H54 (cell line): ENCODE measurements at places on chromosomes 16 and 17.
A peak's percentile ranks its signal among the peaks of the same experiment; 100 is the strongest.

DNA sequence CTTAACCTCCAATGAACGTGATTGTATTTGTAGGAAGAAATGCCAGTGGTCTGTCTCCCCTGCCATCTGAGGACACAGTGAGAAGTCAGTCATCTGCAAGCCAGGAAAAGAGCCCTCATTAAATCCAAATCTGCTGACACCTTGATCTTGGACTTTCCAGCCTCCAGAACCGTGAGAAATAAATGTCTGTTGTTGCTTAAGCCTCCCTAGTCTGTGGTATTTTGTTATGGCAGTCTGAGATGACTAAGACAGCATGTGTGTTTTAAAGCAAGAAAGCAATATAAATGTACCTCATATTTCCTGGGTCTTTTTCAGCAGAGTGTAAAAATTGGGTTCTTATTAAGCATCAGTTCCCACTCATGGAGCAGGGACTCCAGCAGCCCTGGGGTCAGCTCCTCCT lies 177.9 kb upstream of the NLRP1 start:
- DNase-seq: no peak

- no peak for DNase-seq
These were observed 51.3 kb upstream of the TAC4 start for GRCh38 chr17:49899191-49899485.

DNA sequence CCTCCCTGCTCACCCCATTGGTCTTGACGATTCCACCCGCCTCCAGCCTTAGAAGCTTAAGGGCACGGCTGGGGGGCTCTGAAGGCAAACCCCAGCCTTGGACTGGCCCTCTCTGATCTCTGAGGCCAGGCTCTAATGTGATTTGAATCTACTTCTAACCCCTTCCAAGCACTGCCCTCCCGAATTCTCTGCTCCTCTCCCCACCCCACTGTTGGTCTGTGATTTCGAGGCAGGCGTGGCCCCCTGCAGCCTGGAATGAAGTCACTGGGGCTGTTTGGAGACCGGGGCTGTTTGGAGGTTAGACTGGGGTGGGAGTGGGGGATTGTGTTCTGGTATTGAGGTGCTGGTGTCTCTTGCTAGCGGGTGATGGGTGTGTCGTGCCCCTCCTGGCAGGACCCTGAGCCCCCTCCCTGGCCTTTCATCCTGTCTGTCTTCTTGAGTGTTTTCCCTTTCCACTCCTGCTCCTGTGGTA lies 2.2 kb downstream of the GRB7 start:
- DNase-seq: no peak

GRCh38 chr17:75784473-75785015 lies at the start of gene UNK:
Gene UNK (plus strand): TSS chr17:75784806. CDS start chr17:75784881, 75 bp downstream.
- DNase-seq: peak; percentile 91

DNA sequence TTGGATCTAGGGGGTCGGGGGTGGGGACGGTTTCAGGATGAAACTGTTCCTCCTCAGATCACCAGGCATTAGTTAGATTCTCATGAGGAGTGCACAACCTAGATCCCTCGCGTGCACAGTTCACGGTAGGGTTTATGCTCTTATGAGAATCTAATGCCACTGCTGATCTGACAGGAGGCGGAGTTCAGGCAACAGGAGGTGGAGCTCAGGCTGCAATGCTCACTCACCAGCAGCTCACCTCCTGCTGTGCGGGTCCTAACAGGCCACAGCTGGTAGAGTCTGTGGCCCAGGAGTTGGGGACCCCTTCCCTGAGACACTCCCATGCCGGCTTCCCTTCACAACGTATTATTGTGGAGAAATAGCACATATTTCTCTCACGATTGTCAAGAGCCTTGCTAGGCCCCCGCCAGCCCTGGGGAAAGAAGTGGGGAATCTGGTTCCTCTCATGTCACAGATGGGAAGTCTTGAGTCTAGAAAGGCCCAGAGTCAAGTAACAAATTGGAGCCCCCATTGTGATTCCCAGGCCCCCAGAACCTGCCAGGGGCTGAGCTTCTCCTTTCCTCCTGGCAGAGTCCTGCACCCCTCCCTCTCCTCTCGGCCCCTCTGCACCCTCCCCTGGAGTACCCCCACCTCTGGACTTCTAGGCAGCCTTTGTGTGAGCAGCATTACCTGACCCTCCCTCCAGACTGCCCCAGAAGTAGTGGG lies 6.1 kb upstream of the KRT14 start:
- no peak for DNase-seq

DNA sequence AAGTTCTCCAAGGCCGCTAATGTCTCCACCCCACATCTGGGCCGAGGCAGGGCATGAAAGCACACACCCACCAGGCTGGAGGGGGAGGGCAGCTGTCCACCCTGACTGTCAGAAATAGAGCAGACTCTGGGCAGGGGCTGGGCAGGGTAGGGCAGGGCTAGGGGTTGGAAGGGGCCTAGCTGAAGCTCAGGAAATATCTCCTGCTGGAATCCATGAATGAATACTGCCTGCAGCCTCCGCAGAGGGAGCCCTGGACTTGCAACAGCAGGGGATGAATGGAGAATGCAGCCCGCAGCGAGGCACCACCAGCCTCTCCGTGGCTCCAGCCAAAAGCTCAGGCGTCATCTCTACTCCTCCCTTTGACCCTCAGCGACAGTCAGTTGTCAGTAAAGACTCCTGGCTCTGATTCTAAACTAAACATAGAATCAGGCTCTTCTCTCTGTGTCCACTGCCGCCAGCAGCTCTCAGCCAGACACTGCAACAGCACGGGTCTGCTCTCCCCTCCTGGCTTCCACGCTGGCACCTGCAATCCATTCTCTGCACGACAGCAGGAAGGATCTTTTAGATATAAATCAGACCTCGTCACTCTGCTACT lies 23.9 kb upstream of the NGFR start:
- no peak for DNase-seq
